Stimulated activated CD4-positive, alpha-beta T cell treated with anti-CD3 and anti-CD28 coated beads, TNF-alpha, amount 100 ng/mL, for 48 hours (primary cell): ENCODE measurements at places on chromosomes 5 and 9.

- no peak for DNase-seq
Measured at GRCh38 chr5:146213210-146213826, 9.9 kb downstream of the RBM27 start.

DNA sequence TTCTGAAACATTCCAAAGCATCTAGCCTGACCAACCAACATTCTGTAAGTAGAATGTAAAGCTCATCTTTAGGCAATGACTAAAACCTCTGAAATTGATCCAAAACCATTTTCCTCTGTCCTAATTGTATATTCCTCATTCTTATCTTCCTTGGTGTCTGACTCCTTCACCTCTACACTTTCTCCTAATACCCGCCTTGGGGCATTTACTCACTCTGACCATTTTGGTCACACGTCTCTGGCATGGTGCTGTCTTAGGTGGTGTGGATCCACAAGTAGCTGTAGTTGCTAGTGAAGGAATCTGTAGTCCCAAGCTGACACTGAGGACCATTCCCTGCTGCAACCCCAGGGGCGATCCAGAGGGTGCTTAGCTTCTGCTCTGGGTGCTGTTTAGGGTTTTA lies 40.8 kb upstream of the LMNB1 start:
- DNase-seq = no peak

GRCh38 chr5:362978-363765 lies 41.7 kb downstream of the AHRR start:
- no peak for DNase-seq

- DNase-seq = no peak
Measured at GRCh38 chr5:25516141-25516540, 871.4 kb upstream of the CDH10 start.

DNA sequence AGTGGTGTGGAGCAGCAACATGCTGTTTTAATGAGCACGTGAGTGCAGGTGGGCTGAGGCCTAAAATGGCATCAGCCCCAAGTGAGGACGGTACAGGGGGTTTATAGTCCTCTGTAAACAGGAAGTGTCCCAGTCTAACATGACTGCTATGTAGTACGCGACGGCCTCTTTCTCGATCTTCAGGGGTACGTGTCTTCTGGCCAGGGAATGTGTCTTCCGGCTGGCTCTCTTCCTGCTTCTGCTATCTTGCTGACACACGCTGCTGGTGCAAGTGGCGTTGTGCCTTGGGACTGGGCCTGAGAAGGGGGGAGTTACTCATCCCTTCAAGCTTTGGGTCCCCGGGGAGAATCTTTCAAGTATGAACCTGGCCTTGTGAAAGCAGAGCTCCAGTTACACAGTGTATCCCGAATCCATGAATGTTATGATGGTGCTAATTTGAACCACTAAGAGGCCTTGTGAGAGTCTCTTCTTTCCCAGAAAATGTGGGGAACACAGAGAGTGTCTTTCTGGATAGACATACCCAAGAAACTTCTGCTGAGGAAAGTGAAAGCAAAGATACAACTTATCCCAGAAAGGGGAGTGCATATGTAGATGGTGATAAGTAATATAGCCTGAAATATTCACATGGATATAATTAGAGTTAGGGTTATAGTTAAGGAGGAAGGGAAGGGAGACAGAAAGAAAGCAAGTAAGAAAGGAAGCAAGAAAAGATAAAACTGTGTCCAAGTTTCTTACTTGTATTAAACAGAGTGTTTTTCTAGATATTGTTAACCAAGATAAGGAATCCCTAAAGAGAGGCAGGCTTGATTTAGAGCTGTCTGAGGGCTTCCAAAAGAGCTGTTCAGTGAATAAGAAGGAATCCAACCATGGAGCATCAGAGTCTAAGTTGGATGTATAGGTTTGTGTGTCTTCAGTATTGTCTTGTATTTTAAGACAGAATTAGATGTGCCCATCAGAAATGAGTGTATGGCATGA lies 35.5 kb upstream of the ANXA2R start:
- DNase-seq = no peak

DNA sequence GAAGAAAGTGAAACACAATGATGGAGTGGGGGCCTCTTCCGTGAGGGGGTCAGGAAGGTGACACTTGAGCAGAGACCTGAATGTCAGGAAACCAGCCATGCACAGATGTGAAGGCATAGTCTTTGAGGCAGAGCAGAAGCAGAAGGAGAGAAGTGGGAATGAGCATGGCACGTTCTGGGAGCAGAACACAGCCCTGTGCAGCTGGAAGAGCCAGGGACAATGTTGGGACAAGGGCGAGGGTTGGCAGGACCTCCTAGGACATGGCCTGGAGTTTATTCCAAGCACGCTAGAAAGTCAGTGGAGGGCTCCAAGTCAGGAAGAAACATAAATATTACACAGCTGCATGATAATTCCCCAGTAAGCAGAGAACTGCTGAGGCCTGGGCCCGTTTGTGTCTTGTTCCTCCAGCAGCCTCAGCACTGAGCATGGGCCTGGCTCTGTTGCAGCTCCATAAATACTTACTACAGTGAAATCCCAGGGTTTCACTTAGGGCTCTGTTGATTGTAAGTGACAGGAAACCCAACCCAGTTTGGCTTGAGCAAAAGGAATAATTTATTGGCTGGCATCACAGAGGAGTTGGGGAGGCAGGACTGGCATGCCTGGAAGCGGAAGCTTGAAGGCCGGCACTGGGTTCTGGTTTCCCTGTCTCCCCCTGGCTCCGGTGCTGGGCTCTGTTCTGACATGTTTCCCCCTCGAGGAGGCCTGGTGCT lies 66.2 kb downstream of the MVB12B start:
- DNase-seq = no peak

GRCh38 chr9:6757132-6757455 lies 679 bp upstream of the KDM4C start:
- peak; percentile 53 for DNase-seq

DNA sequence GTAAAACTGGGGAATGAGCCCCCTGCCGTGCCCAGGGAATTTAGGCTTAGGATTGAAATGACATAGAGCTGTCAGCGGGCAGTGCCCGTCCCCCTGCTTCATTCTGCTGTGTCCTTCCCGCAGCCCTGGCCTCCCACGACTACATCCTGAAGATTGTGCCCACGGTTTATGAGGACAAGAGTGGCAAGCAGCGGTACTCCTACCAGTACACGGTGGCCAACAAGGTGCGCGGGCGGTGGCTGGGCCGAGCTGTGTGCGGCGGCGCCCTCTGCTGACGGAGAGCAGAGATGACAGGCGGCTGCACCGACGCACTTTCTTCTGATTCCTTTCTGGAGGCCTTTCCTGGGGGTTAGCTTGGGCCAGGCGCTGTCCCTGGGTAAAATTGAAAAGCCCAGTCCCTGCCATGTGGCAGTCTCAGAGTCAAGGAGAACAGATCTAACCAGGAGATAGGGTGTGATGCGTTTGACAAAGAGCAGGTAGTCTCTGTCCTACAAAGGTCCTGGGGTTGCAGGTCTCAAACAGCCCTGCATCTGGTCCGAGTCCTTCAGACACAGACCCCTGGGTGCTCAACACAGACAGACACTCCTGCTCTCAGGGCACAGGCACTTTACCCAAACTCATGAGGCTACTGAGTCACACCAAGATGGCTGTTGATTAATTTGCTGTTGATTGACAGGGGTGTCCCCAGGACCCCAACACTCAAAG lies 26.8 kb upstream of the RPL26L1 start:
- peak; percentile 52 for DNase-seq

DNA sequence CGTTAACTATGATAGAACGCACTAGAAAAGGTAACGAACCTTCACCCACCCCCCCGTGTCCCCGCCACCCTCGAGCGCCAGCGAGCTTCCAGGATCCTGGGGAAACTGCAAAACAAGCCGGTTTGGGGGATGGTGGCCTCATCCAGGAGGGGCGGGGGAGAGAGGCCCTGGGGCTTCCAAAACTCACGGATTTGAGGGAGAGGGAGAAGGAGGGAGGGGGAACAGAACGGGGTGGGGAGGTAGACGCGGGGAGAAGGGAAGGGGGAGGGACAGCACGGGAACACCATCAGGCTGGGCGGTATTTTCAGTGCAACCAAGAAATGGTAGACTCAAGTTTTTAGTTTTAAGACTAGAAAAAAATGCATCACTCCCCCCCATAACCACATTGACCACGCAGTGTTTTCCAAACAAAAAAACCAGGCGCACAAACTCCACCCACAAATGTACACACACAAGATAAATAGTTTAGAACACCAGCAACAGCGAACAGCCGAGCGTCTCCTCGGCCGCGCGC lies 1.4 kb downstream of the NRARP start:
- DNase-seq = no peak

DNA sequence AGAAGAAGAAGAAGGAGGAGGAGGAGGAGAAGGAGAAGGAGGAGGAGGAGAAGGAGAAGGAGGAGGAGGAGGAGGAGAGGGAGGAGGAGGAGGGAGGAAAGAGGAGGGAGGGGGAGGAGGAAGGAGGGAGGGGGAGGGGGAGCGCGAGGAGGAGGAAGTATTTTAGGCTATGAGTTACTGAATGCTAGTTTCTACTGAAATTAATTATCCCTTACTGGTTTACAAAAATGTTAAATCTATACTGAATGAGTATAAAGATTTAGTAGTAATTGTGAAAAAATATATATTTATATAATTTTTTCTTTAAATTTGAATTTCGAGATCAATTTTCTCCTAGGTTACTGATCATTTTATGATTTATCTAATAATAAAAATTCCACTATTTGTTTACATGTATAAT lies 1769.0 kb upstream of the NUDT12 start:
- no peak for DNase-seq

- no peak for DNase-seq
Measured at GRCh38 chr5:69492923-69493395, 369 bp downstream of the OCLN start.

DNA sequence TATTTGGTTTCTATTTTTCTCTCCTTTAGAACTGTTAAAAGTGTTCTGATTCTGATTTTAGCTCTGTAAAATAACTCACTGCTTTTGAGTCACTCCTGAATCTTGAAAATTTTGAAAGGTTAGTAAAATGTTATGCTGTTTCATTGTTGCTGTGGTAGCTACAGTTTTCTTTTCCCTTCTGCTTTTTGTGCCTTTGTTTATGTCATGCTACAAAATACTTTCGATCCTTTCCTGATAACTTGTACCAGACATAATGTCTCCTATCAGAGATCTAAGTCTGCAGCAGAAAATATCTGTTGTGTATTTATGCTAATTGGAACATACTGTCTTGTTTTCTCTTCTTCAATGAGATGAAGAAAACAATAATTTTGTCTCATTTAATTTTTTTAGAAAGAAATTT lies 26.9 kb upstream of the CEP120 start:
- DNase-seq = no peak

- peak; percentile 60 for DNase-seq
Measured at GRCh38 chr9:34651876-34652601, at the start of gene IL11RA. IL11RA (plus strand) TSS chr9:34652185; CDS start chr9:34655218, 3,033 bp downstream.

GRCh38 chr5:7382588-7382987 lies 13.3 kb upstream of the ADCY2 start:
- DNase-seq = no peak

DNA sequence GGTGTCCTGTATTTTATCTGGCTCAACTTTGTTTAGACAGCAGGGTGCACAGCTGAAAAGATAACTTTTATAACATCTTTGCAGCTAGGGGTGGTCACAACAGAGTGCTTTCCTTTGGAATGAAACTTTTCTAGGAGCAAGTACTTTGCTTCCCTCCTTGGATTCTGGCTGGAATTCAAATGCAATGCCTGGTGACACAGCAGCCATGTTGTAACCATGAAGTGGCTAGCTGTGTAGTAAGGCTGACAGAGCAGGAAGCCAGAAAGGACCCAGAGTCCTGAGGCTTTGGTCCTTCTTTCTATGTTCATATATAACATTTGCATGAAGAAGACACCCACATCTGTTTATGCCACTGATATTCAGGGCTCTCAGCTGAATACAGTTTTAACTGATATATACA lies 48.1 kb downstream of the TENT4A start:
- no peak for DNase-seq

DNA sequence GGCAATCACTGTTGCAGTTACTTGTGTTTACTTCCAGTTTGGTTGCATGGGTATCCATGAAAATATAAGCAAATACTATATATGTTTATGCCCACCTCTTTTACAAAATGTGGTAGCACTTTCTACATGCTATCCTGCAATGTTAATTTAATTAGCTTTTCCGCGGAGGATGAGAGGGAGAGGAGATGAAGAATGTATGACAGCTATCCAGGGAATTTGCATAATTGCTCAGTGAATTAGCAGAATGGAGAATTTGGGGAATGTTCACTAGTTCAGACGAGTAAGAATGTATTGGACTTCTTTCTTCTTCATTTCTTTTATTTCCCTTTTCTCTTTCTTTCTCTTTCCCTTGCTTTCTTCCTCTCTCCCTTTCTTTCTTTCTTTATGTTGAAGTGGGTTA lies 140.7 kb upstream of the SLC28A3 start:
- DNase-seq = no peak

DNA sequence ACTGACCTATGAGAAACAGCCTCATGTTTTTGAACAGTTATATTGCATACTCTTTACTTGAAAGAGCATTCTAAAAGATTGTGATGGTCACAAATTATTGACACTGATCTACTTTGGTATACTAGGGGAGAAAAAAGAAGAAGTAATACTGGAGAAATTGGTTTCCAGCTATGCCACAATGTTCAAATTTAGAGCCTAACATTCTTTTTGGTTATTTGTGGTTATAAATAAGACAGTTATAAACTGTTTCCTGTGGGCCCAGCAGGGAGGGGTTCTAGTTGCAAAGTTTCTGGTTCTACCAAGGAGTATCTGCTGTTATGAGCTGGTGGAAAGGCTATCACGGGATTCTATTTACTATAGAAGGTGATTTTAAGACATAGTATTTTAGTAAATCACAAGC lies 4.8 kb downstream of the CWC27 start:
- no peak for DNase-seq

- no peak for DNase-seq
Measured at GRCh38 chr9:32565967-32566366, 7.0 kb downstream of the NDUFB6 start.

DNA sequence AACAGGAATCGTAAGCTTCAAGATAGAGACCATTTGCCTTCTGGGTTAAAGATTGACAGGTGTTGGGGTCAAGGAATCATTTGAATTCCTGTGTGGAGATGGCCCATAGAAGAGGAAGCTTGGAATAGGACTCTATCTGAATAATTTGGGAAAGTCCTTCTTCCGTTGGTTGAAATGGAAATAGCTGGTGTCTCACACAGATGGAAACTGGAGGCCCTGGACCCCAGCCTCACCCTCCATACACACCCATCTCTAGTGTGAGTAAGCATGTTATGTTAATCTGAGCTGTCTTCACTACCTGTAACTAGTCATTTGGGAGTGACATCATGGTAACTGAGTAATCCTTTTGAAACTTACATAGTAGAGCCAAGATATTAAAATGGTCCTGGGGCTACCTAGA lies 184.4 kb downstream of the CD180 start:
- no peak for DNase-seq

GRCh38 chr9:129322022-129322621 lies 144.1 kb upstream of the IER5L start:
- DNase-seq = no peak

DNA sequence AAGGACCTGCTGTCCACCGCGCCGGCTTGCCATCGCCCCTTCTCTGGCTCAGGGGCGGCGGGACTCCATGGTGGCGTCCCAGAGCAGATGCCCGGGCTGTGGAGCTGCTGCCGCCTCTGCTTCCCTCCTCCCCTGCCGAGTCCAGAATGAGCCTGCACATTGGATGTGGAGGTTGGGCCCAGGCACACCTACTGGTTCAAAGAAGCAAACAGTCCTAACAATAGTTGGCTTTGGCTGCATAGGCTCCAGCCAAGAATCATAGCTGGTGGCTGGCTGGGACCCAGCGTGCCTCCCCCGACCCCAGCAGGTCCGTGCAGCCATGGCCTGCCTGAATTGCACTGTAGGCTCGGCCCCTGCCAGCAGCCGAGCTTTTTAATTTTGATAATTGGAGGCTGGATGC lies 25.8 kb downstream of the ADAMTSL2 start:
- no peak for DNase-seq
